ENCODE measurements at places on chromosomes 2 and 18. TPM values are rescaled to one million over a fixed set of nuclear protein-coding genes. Genes with fewer than 3 reads are reported as not detected.

DNA sequence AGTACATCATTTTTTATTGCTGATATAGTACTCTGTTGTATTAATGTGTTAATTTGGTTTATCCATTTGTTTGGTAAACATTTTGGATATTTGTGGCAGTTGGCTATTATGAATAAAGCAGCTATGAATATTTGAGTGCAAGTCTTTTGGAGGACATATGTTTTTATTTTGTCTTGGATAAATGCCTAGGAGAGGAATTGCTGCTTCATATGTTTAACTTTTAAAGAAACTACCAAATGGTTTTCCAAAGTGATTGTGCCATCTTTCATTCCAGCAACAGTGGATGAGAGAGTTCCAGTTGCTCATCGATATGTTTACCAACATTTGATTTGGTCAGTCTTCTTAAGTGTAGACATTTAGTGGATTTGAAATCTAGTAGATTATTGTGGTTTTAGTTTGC is 51.8 kb downstream of the MERTK start:
- no peak for DNase-seq

Gene LINC00305
- total RNA-seq = not detected

DNA sequence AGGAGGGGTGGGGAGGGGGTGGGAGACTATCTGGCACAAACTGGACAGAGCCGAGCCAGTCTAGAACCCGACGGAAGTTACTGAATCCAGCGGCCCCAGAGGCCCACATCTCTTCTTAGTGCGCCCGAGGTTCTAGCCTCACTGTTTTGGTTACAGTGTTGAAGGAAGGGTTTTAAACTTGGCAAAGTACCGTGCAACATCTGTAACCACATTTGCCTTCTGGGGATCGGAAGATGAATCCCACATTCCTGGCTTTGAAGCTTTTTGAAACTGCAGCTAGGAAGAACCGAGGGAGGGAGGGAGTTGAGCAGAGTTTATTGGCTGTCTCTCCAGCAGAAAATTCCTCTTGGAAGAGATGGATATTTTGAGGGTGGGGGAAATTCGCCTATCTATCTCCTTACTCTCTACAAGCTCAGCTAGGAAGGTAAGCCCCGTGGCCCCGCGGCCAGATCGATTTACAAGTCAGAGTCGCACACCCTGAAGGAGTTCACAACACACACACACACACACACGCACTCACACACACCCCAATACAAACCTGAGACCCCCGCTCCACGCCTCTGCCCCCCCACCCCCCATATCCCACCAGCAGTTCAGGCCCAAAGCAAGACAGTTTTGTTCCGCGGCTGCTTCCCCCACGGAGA is 1.0 kb downstream of the ACVR1 start:
- DNase-seq = peak; percentile 66

Gene ABCG5
- not detected for total RNA-seq

Gene UGT1A6
- 206 TPM for total RNA-seq

GRCh38 chr2:152399003-152399402 is 64.0 kb downstream of the FMNL2 start:
- DNase-seq = no peak

GRCh38 chr2:26916128-26916692 is 54.2 kb upstream of the MAPRE3 start:
- no peak for DNase-seq

Gene RGPD3
- 1.0 TPM for total RNA-seq

- no peak for DNase-seq
Measured at GRCh38 chr2:23534771-23535170, 149.8 kb downstream of the KLHL29 start.

GRCh38 chr2:188664416-188664815 is 309.8 kb upstream of the COL3A1 start:
- DNase-seq = no peak

Gene GAD1
- 19.4 TPM for total RNA-seq

Gene FBXO11
- total RNA-seq = 85.3 TPM

Gene IRS1
- total RNA-seq = 7.3 TPM

Gene GREB1L
- 7.5 TPM for total RNA-seq

Gene ACVR1
- 57.3 TPM for total RNA-seq

DNA sequence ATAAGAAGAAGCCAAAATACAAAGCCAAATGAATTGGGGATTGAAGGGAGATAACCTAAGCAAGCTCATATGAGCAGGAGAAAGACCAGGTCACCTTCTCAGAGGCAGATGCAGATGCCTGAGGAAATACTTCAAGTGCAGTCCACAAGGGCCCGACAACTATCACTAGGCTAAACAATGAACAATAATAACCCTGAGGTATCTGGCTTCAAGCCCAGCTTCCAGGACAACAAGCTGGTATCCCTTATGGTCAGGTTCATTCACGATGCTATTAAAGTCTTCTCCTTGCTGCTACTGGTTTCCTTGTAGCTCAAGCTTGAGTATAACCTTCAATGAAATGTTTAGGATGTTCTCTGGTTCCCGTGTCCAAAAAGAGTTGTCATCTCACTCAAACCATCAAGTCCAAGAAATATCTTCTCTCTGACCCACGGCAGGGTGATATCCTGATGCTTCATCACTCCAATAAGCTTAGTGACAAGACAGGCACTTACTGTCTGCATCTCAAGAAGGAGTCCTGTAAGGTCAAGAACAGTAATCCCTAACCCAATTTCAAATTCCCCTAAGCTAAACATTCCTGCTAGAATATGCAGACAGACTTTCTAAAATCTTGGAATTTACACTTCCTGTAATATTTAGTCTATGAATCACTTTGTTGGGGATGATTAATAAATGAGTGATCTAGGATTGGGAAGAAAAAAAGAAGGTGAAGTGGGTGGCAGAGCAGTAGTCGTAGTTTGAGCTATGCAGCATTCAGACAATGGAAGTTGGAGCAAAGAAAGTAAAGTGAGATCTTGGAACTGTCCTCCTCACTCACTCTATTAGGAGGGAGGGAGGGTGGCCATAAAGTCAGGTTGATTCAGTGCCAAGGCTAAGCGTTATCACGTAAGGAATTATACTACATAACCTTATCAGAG is 33.1 kb downstream of the CHN1 start:
- peak; percentile 92 for DNase-seq

GRCh38 chr2:200179151-200179550 is 127.3 kb upstream of the SPATS2L start:
- no peak for DNase-seq

GRCh38 chr2:233801357-233802131 is 23.4 kb downstream of the MROH2A start:
- DNase-seq = peak; percentile 9

GRCh38 chr2:82994151-82994550 is 1464.9 kb downstream of the SUCLG1 start:
- DNase-seq = no peak

DNA sequence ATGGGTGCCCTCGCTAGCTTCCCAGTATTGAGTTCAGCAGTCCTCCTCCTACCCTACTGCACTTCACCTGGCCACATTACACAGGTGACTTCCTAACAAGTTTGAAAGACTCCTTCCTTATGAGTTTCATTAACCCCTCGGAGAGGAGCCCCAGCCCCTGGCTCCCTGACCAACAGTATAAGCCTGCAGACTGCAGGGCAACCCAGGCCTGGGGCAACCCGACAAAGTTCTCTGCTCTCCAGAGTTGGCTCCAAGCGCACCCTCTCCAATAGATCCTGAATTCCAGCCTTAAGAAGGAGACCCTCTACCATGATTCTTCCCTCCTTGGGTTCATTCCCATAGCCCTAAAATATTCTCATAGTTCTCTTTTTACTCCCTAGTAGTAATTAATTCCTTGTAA is 1162.8 kb upstream of the TMEFF2 start:
- no peak for DNase-seq

DNA sequence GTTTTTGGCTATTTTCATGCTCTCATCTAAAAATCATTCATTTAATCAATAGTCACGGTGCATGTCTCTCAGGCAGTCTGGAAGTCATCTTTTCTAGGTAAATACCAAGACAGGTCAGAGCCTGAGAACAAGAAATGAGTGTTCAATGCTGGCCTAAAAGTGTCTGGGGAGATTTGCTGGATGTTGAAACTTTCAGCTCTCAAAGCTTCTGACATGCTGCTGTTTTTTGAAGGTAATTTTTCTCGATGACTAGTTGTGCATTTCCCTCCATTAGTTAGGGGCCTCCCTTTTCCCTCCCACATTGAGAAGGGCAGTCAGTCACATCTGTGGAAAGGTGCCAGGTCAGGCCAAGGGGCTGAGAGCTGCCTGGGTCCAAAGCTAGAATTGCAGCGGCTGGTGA is 115.6 kb downstream of the LPIN1 start:
- DNase-seq = no peak

DNA sequence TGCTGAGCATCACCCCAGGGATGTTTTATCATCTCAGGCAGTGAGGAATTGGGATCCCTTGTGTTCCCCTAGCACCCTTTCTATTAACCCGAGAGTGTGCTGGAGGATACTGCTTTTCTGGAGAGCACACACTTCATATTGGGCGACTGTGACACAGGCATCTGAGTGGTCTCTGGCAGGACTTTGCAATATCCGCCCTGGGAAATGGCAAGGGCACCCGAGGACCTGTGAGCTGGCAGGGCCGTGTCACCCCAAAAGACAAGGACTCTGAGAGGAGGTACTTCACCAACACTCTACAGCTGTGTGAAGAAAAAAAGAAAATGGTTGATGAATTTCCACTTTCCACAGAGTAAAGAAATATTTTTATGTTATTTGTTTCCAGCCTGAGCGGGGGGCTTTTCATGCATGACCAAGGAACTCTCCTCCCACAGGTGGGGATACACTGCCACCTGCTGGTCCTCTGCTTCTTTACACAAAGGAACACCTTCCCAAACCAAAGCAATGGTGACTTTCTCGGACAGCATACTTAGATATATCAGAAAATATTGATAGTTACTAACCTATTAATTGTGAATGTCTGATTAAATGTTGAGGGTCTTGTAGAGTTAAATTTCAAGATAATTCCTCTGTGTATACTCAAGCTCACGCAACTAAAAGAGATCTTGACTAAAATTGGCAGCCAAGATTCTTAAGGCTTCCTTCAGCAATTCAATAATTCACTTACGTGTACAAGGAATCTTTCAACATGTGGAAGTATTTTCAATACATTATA is 45.9 kb upstream of the REG3G start:
- peak; percentile 32 for DNase-seq

DNA sequence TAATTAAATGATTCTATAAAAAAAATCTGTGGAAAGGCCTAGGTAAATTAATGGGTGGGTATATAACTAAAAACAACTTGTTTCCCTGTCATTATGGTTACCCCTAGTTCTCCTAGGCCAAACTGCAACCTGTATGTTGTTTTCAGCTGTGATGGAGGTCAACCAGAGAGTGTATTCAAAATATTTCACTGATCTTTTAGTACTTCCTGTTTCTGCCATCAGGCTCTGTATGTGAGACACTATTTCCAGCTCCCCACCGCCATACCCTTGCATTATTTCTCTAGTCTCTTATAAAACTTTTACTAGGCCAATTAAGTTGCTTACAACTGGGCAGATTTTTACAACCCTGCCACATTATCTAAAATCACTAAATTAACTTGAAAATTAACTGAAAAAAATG is 21.0 kb upstream of the CDKL4 start:
- DNase-seq = no peak

Gene IL36G
- not detected for total RNA-seq

- no peak for DNase-seq
Measured at GRCh38 chr2:239058766-239059165, 210.9 kb downstream of the TWIST2 start.

Gene SYT4
- not detected for total RNA-seq

DNA sequence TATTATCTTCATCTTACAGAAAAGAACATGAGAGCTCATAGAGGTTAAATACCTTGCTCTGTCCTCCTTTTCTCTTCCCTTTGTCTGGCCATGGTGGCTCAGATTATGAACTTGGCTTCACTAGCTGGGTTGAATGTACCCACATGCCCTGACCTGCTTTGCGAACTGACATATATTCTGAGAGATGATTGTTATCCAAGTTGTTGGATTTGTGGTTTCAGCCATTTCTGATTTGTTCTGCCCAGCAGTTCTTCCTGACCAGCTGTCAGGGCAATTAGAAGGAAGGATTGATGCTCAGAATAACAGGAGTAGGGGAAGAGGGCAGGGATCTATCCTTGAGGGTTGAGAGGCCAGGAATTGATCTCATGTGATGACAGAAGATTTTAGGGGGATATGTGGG is 236.8 kb upstream of the FAM98A start:
- DNase-seq = no peak

GRCh38 chr2:16438613-16439321 is 226.9 kb downstream of the CYRIA start:
- no peak for DNase-seq

Gene DLGAP1
- total RNA-seq = 7.2 TPM

Gene FAP
- total RNA-seq = 0.15 TPM

DNA sequence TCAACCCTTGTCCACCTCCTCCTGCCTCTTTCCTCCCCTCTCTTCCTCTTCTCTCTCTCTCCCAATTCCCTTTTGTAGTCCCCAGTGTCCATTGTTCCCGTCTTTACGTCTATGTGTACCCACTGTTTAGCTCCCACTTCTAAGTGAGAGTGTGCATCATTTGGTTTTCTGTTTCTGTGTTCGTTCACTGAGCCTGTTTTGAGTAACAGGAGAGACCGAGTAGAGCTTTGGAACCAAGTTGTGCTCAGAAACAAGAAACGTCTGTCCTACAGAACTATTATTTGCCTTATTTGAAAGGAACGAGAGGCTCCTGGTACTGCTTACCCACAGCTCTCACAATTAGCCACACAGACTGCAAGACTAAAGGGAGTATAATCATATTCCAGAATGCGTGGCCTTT is 50.1 kb upstream of the MAPRE2 start:
- DNase-seq = no peak

GRCh38 chr2:40513201-40513600 is 61.3 kb upstream of the SLC8A1 start:
- no peak for DNase-seq

GRCh38 chr2:63700271-63700670 is 111.5 kb downstream of the MDH1 start:
- no peak for DNase-seq

- DNase-seq = no peak
Measured at GRCh38 chr18:79384151-79384807, 11.5 kb upstream of the NFATC1 start.

GRCh38 chr2:104945866-104946265 is 92.0 kb downstream of the POU3F3 start:
- no peak for DNase-seq

- peak; percentile 45 for DNase-seq
Measured at GRCh38 chr2:181916726-181917718, 25.5 kb downstream of the ITPRID2 start.

DNA sequence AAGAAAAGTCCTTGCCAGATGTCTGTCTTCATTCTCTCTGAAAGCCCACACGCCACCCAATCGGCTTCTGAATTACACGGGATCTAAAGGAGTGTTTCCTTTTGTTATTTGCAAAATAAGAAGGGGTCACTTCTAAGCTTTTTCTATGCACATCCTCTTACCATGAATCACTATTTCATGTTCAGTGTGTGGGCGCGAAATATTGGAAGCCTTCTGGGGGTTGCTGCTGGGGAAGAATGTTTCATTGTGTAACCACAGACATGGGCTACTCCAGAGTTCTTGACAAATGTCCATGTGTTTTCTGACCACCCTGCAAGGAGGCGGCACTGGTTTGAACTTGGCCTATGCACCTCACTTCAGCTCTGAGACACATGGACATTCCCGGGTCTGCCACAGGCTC is 133.6 kb upstream of the APCDD1 start:
- no peak for DNase-seq

GRCh38 chr18:58566556-58567292 is 62.2 kb downstream of the ALPK2 start:
- DNase-seq = no peak

Gene C2orf78
- not detected for total RNA-seq

Gene DNAJC10
- 202 TPM for total RNA-seq

GRCh38 chr2:217975626-217976025 is 27.2 kb downstream of the TNS1 start:
- no peak for DNase-seq

- DNase-seq = no peak
Measured at GRCh38 chr2:238108423-238109183, 8.5 kb downstream of the ESPNL start.
